ENCODE measurements at places on chromosomes 16 and 17.

DNA sequence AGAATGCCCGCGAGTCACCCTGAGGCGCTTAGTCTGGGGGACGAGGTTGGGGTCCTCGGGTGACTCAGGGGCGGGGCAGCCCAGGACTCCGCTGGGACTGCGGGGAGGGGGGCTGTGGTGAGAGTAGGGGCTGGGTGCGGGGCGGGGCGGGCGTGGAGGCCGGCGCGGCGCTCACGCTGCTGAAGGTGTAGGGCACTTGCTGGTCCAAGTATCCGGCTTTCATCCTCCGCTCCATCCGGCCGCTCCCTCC is 832 bp downstream of the ETV4 start:
- DNase-seq: no peak

GRCh38 chr17:34527136-34527907 is 52.1 kb upstream of the TMEM132E start:
- DNase-seq: no peak

- DNase-seq: no peak
Measured at GRCh38 chr16:88827727-88828126, 16.0 kb upstream of the APRT start.

DNA sequence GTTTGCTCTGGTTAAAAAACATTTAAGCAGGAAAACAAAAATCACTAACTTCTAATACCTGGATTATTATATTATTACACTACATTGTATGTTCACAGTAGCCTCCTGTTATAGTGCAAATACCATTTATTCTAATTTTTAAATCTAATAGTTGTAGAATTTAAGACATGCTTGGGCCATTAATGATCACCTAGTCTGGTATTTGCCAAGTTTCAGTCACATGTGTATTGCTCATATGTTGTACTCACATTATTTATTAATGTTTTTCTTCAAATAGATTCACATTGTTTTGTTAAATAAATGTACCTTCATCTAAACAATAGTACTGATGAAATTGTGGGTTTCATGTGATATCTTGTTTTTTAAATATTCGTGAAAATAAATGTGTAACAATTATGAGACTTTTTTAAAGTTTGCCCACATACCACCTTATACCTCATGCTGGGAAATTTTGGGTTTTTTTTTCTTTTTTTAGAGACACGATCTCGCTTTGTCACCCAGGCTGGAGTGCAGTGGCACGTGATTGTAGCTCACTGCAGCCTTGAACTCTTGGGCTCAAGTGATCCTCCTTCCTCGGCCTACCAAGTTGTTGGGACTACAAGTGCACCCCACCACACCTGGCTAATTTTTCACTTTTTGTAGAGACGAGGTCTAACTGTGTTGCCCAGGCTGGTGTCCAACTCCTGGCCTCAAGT is 5.9 kb downstream of the ZNF771 start:
- DNase-seq: no peak

DNA sequence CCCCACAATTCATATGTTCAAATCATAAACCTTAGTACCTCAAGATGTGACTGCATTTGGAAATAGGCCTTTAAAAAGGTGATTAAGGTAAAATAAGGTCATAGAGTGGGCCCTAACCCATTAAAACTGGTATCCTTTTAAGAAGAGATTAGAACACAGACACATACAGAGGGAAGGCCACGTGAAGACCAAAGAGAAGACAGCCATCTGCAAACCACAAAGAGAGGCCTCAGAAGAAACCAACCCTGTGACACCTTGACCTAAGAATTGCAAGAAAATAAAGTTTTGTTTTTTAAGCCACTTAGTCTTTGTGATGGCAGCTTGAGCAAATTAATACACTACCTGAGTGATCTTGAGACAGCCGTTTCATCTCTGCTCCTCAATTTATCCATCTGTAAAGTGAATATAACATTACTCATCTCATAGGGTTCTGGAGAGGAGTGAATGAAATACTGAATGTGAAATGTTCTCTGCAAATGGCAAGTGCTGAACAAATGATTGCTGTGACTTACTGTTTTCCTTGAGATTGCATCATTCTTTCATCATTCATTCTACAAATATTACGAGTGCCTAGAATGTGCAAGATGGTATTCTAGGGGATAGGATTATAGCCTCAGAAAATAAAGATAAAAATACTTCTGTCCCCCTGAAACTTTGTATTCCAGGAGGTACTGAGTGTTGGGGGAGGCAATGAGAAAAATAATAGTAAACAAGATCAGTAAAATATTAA is 222.0 kb upstream of the CDH13 start:
- DNase-seq: no peak

GRCh38 chr16:11411059-11411550 is 65.8 kb downstream of the RMI2 start:
- DNase-seq: no peak

GRCh38 chr17:4711661-4712181 is 1.3 kb downstream of the ARRB2 start:
- no peak for DNase-seq

- no peak for DNase-seq
Measured at GRCh38 chr17:68349157-68349556, 57.9 kb downstream of the ARSG start.

DNA sequence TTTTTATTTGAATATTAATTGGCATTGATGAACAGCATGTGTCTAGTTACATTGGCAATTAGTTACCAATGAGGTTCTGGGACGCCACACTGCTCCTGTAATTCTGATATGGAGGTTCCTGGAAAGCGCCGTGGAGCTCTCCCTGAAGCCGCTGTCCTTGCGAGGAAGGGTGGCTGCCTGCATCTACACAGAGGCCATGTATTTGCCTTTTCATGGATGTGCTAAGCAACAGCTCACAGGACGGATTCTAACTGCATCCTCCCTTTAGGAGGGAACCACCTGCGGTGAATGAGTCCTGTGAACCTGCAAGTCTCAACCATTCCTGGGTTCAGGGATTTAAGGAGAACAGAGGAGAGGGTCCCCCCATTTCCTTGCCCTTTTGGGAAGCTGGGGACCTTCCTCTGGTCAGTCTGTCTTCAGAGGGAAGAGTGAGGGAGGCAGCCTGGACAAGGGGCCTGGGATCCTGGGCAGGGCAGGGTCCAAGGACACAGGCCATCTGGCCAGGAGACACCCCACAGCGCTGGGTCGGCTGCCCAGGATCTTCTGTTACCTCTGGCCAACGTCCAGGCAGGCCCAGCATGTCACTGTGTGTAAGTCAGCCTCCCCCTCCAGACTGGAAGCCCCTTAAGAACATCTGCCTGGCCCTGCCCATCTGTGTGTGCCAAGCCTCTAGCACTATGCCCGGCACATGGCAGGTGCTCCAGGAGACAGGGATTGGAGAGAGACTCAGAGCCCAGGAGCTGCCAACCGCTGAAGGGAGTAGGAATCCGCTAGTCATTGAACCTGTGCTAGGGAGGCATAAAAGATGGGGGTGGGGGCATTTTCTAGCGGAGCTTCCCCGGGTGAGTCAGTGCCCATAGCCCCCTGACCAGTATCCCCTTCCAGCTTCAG is 314.1 kb upstream of the TNRC6C start:
- no peak for DNase-seq

- DNase-seq: no peak
Measured at GRCh38 chr16:47847220-47847970, 308.4 kb downstream of the ABCC12 start.

GRCh38 chr16:58114827-58115825 is 14.1 kb downstream of the CFAP20 start:
- DNase-seq: no peak

- no peak for DNase-seq
Measured at GRCh38 chr17:75854881-75855309, 240 bp downstream of the WBP2 start.
